Effector CD4-positive, alpha-beta T cell (primary cell): ENCODE measurements at places on chromosomes 1 and 21.

- no peak for DNase-seq
These were observed 46.6 kb upstream of the GPR37L1 start for GRCh38 chr1:202076050-202076511.

GRCh38 chr1:232765542-232765941 lies 39.7 kb upstream of the MAP10 start:
- DNase-seq = no peak

DNA sequence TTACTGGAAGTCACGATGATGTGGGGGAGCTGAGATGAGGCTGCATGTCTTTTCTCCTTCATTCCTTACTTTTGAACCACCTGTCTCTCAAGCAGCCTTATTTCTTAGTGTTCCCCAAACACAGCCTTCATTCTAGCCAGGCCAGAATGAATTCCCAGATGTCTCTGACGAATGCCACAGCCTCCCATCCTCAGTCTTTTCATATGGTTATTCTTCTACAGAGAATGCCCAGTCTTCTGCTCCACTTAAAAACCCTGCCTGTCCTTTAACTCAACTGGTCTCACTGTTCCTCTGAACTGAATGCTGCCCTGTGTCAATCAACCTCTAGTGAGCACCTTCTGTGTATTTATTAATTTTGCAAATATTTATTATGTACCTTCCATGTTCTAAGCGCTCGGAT lies 156.2 kb downstream of the PLA2G4A start:
- DNase-seq = no peak

GRCh38 chr1:246537887-246538286 lies 28.2 kb downstream of the TFB2M start:
- DNase-seq = no peak

DNA sequence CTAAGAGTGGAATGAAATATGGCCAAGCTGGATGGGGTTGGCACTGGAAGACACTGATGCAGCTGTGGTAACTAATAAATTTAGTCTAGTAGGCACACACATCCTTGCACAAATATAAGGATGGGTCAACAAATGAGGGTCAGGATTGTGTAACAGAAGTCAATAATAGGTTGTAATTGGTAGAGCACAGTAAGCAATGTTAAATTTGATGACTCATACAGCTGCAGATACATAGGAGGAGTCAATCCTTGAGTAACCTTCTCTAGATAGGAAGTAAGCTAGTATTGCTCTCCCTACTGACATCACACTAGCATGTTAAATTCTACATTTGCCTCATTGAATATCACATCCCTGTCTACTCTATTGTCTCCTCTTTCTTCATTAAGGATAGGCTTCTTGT lies 332.1 kb downstream of the PTPRC start:
- no peak for DNase-seq
